ENCODE measurements at places on chromosomes 13 and 19.

DNA sequence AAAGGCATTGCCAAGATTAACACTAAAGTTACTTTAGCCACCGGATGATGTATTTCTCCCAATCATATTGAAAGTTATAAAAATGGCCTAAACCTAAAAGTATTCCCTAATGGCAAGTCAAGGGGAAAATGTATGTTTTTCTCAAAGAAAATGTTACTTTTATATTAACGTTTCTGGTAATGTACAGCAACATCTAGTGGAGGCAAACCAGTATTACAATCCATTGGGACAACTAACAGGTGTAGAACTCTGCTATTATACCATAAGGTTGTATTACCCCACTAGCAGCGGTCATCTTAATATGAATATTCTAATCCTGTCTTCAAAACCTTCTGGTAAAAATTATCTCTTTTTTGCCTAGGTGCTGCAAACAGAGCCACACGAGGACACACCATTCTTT is 69.2 kb downstream of the ZNF100 start:
- DNase-seq: no peak

DNA sequence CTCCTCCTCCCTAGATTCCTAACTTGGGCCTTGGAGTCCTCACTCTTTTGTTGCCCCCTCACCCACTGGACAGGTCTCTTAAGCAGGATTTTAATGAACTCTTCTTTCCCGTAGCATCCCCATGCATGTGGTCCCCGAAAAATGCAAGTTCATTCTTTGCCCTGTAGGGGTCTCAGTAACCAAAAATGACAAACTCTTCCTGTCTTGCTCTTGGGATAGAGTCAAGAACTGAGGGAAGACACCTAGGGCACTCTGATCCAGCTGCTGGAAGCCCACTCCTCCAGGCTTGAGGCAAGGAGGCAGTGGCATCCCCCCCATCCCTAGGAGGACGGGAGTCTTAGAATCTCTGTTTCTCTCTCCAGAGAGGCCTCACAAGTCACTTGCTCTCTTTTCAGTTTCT is 987.0 kb downstream of the DIAPH3 start:
- DNase-seq: no peak

DNA sequence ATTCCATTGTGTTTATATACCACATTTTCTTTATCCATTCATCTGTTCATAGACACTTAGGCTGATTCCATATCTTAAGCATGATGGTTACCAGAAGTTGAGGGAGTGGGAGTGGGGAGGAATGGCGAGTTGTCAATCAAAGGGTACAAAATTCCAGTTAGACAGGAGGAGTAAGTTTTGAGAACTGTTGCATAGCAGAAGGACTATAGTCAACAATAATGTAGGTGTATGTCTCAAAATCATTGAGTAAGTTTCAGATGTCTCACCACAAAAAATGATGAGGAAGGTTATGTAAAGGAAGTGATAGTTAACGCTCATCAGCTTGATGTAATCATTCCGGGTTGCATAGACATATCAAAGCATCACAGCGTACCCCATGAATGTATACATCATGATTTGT is 4.6 kb upstream of the UBL3 start:
- DNase-seq: no peak

DNA sequence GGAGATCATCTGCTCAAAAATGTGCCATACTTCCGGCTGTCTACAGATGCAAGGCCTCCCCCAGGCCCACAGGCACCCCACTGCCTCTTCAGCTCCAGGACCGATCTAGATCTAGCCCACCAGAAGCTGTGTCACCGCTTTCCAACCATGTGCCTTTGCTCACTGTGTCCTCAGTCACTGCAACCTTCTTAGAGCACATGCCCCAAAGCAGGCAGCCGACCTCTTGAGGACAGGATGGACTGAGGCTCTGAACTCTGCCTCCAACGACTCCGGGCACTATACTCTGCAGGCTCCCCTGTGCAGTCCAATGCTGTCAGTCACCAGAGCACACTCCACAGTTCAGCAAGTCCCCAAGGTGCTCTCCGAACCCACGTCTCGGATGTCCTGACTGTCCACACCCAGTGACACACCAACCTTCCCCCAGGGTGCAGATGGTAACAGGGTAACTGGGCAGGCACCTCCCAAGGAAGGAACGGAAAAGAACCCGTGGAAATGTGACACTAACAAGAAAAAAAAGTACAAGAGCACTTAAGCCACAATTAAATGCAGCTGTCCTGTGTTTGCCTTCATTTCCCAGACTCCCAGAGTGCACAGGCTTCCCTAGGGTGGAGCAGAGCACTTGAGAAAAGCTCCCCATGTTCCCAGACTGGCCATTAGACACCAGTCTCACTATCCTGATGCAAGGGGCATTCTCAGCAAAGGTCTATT is 4.8 kb downstream of the STK24 start:
- no peak for DNase-seq

DNA sequence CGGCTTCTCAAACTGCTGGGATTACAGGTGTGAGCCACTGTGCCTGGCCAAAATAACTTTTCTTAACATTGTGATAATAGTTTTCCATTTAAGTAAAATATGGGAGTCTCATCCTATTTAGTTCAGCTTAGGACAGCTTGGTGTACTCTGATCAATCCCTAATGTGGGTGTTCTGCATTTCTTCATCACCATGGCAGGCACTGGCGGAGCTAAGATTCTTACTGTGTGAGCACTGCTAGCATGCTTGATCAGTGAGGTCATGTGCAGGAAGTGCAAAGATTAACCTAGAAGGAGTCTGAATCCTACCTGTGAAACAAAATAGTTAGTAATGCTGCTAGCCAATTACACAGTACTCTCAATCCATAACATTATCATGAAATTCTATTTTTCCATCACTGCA is 1684.2 kb upstream of the SLC10A2 start:
- DNase-seq: no peak

- DNase-seq: no peak
Measured at GRCh38 chr13:60727140-60727539, 330.1 kb downstream of the TDRD3 start.

DNA sequence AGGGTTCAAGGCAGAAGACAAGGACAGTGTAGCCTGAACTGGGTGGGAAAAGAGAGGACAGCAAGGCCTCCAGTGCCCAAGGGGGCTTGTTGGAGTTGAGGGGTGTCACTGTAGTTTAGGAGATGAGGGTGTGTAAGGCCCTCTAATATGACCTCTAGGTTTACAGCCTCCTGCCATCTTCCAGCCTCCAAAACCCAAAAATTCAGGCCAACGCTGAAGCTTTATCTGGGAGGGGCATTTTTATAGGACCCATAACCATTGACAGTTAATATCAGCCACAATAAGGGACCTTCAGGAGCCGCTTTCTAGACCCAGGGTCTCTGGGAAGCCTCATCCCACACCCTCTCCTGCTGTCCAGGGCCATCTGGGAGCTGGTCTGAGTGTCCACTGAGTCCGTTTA is 2.8 kb downstream of the KLF1 start:
- DNase-seq: no peak

DNA sequence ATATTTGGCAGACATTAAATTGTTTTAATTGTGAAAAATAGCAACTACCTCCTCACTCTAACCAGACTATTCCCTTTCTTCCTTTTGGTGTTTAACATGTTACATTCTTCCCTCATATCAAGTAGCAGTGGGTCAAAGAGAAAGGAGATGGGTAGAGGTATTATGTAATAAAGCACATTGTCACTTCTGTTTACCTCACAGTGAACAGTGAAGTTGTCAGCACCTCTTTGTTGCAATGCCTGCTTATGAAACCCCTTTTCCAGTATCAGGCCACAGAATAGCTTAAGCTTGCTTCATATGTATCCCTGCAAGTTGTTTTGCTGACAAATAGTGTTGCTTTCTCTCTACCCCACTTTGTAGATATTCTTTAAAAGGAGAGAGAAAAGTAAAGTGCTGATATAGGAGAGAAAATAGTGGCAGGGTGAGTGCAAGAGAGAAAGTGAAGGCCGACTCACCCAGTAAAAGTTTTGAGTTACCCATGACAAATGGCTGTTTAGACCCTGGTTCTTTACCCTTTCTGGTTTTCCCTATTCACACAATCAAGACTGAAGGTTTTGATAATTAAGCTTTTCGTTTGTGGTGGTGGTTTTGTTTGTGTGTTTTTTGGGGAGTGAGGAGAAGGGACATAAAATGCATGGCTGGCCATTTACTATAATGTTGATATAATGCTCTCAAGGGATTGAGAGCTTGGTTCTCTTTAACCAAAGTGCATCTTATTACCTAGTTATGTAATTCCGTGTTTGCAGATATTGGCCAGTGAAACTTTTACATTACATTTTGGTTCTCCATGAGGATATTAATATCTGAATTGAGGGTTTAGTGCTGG is 3.7 kb downstream of the ITM2B start:
- DNase-seq: no peak

- no peak for DNase-seq
Measured at GRCh38 chr13:24747248-24748060, 16.5 kb upstream of the RNF17 start.

DNA sequence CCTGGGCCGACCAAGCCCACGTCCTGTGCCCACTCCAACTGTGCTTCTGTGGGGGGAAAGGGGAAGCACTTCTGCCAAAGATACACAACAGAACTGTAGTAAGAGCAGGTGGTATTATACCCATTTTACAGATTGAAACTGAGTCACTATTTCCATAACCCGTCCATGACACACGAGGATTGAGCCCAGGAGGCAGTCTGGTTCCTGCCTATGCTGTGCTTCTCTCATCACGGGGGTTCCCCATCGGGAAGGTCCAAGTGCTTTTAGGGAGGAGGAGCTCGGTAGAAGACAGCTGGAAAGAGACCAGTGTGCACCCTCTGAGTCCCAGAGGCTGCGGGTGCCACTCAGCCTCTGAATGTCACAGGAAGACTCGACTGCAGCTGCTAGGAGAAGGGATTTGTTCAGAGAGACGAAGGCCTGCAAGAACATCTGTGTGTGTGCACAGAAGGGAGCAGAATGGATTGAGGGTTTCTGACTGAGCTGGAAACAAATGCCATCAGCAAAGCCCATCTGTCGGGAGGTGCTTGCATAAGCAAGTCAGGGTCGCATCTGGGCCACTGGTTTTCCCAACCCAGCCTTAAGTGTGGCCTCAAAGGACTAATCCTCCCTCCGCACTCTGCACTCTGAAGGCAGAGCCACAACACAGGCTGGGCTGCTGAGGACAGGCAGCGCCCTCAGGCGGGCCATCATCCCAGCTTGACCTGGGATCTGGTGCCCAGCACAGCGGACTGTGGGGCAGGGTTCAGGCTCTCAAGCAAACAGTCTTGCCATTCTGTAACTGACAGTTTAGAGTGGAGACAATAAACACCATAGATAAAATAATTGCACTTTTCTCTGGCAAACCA is 150.0 kb downstream of the DPF1 start:
- no peak for DNase-seq

- DNase-seq: peak; percentile 12
Measured at GRCh38 chr13:100573121-100573520, 15.5 kb downstream of the GGACT start.

DNA sequence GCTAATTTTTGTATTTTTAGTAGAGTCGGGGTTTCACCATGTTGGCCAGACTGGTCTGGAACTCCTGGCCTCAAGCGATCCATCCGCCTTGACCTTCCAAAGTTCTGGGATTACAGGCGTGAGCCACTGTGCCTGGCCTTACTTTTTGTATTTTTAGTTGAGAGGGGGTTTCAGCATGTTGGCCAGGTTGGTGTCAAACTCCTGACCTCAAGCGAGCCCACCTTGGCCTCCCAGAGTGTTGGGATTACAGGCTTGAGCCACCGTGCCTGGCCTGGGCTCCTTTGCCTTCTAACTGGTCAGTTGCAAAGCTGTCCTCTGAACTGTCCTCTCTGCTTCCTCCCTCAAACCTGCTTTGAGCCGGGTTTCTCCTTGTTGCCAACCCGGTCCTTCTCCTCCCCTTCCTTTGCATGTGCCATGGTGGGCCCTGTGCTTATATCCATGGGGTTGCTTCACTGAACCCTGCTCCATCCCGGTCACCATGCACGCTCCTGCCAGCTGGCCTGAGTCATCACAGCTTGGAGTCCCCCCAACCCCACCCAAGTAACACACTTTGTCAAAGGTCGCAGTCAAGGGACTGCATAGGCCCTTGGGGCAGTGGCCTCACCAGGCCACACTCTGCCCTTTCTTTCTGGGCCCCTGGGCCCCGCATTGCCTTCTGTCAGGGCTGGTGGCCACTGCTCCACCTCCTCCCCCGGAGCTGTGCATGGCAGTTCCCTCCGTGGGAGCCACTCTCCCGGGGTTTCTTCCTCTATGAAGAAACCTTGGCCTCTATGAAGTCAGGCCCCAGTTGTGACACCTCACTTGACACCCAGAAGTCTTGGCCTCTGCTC is 21.2 kb downstream of the WTIP start:
- DNase-seq: no peak

- no peak for DNase-seq
Measured at GRCh38 chr13:97110936-97111335, 111.2 kb upstream of the MBNL2 start.

DNA sequence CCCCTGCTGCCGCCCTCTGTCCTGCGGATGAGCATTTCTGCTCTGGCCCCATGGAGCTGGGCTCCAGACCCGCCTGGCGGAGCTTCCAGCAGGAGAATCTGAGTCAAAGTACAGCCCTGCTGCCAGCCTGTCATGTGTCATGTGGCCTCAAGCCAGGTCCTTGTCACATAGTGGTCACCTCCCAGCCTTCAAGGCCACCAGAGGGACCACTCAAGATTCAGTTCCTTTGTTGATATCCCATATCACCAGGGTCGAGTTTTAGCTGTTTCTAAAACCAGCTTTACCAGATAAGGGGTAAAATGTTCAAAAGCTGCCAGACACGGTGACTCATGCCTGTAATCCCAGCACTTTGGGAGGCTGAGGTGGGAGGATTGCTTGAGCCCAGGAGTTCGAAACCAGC is 13.4 kb downstream of the THOP1 start:
- DNase-seq: no peak

DNA sequence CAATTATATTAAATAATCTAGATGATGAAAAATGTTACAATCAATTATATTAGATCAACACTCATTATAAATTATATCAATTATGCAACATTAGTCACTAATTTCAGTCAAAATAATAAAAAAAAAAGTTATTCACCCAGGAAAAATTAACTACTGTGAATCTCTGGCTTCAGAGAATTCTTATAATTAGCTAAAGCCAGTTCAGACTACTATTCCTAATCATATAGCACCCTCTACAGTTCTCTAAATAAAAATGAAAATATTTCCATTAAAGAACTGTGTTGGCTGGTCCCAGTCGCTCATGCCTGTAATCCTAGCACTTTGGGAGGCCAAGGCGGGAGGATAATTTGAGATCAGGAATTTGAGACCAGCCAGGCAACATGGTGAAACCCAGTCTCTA is 33.0 kb downstream of the XPO4 start:
- no peak for DNase-seq

GRCh38 chr19:33686687-33687480 is 65.1 kb downstream of the CHST8 start:
- no peak for DNase-seq

- no peak for DNase-seq
Measured at GRCh38 chr13:96662036-96662435, 332.2 kb downstream of the OXGR1 start.
